ENCODE measurements at places on chromosomes 4 and X.

DNA sequence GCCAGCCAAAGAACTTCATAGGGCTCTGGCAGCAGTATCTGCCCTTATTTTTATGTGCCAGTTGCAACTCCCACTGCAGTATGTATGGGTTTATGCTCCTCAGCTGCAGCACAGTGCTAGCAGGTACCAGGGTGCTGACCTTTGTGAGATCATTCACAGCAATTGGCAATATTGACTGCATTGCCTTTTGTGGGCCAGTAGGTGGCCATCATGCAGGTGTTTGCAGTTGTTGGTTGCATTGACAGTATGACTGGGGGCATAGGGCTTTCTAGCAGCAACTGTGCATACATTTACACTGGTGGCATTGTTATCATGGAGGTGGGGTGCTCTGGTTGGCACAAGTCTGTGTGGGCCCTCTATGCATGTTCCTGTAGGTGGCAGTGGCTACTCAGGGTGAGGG is 42.5 kb downstream of the FAAH2 start:
- no peak for DNase-seq

- no peak for DNase-seq
These were observed 2.7 kb upstream of the AMELX start for GRCh38 chrX:11290416-11291102.

DNA sequence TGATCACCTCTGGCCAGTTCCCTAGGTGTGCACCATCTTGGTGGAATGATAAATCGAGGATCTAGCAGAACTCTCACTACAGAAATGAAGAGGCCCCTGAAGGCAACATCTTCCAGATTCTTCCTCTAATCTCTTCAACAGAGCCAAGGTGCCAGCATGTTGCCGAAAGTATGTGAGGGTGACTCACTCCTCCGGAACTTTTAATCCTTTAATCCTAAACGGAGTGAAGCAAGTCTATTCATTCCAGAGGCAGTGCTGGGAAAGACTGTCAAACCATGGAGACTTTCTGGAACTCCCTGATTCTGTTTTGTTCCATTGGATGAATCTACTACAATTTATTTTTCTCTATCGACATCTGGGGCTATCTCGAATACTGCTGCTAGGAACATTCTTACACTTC is 68.7 kb downstream of the SUPT20HL2 start:
- DNase-seq, result no peak

DNA sequence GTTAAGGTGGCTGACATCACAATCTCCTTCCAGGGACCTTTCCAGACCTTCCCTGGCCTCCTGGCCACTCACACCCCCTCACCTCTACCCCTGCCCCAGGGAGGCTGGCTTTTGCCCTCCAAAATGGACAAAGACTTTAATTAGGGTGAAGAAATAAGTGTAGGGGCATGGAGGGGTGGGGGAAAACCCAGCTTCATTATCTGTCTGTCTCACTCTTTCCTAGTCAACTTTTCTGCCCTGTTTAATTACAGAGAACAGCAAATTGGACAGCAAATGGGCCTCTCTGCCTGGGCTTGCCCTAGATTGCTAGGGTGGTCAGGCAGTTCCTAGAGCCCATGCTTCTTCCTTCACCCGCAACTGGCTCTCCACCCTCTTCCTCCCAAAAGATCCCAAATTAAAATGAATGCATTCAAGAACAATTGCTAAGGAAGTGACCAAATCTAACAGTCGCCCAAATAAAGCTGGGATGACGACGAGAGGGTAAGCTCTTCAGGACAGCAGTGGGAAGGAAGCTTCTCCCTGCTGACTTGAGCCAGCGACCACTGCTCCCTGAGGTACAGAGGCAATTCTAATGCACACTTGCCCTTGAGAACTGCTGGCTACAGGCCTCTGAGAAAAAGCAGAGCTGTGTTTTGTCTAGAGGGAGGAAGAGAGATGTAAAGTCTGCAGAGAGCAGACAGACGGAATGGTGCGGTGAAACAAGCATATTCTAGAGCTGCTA is 12.4 kb downstream of the RAI2 start:
- no peak for DNase-seq

- DNase-seq, result no peak
These were observed 211.4 kb downstream of the SLIT2 start for GRCh38 chr4:20463176-20463430.

- DNase-seq, result no peak
These were observed 97.3 kb downstream of the DDX60 start for GRCh38 chr4:168221301-168221700.

- no peak for DNase-seq
These were observed 135.8 kb upstream of the TRPC5 start for GRCh38 chrX:112218388-112218787.

DNA sequence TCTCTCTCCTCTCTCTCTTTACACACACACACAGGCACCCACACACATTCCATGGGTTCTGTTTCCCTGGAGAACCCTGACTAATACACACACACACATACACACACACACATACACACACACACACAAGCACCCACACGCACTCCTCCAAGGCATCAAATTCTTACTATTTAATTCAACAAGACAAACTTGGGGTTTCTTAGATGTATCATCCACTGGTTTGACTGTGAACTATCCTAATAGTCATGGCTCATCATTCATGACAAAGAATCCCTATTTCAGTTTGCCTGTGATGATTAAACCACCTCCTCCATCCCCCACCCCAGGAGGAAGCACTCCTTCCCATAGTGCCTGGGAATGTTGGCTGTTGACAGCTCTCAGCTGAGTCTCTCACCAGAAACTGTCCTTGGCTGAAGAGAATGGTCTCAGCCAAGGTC is 98.2 kb downstream of the USP46 start:
- no peak for DNase-seq

- no peak for DNase-seq
These were observed 490.9 kb upstream of the ACTRT1 start for GRCh38 chrX:128543114-128543513.

DNA sequence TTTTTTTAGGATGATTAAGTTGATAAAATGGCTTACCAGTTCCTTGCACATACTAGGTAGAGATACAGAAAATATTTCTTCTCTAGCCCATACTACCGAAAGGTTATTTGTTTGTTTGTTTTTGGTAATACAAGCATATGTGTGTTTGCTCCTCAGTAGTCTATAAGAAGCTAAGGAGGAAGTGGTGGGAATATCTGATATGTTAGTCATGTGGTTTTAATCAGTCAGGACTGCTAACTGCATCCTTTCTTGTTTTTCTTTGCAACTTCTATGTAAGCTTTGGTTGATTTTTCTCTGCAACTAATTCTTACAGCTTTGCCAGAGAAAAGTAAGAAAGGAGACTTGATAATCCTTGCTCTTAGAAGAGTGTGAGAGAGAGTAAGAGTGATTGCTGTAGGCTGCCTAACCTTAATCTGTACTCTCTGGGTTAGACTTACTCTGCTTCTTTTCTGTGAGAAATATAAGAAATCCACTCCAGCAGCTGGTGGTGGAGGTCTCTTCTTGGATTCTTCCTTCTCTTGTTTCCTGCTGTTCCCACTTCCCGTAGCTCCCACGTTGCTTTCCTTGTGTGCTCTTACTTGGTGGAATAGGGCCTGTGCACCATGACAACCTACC is 28.3 kb downstream of the SEPTIN11 start:
- no peak for DNase-seq

DNA sequence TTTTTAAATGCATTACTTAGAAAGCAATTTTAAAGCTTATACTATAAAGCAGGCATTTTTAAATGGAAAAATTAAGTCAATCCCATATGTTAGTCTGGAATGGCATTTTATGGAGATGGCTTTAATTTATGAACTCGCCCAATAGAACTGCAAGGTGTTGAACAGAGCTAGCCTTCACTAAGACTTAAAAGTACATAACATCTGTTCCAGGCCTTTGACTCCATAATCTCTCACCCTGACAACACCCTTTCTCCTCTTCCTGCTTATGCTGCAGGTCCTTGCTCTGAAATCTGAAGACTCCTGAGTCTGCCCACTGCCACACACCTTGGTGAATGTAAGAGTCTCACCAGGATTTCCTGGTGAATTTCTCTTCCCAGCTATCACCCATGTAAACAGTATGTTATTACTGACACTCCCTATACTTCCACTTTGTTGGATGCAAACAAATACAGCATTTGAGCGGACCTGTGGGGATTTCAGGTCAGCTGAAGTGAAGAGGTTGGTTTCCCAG is 17.7 kb upstream of the SLC39A8 start:
- no peak for DNase-seq

- DNase-seq, result no peak
These were observed 130.6 kb downstream of the RBM46 start for GRCh38 chr4:154911608-154912098.

All from activated T-helper 9 cell treated with anti-CD3 and anti-CD28 coated beads, Interleukin-2, amount 50 U/mL, for 16 hours (primary cell).